ENCODE measurements at places on chromosomes 16 and 17. TPM values are rescaled to one million over a fixed set of nuclear protein-coding genes. Genes with fewer than 3 reads are reported as not detected.

Gene CORO1A
- total RNA-seq = 7.2 TPM

Gene SLC9A5
- total RNA-seq = 1.8 TPM

Gene KRTAP2-2
- total RNA-seq = not detected

Gene PYDC1
- not detected for total RNA-seq

Gene C17orf100
- 0.28 TPM for total RNA-seq

Gene SYCE1L
- total RNA-seq = not detected

Gene GPR139
- not detected for total RNA-seq

Gene CCL23
- not detected for total RNA-seq

Gene CPNE7
- 5.4 TPM for total RNA-seq

Gene NPIPA3
- total RNA-seq = not detected

Gene HSD17B2
- 0.18 TPM for total RNA-seq

Gene CACNG3
- total RNA-seq = not detected

Gene C17orf50
- not detected for total RNA-seq

Gene TBC1D28
- not detected for total RNA-seq

Gene SLC35G6
- total RNA-seq = not detected

Gene ENGASE
- 3.9 TPM for total RNA-seq

Gene TERB1
- under 0.01 TPM for total RNA-seq

GRCh38 chr17:51395621-51396020 lies 135.3 kb downstream of the UTP18 start:
- H3K27ac ChIP-seq = no peak overlapping the region
- H3K4me1 ChIP-seq = no peaks in the 10 kb centered on the region
- no peak overlapping the region for H3K4me3 ChIP-seq
- no peaks in the 10 kb centered on the region for H3K36me3 ChIP-seq
- DNase-seq = no peak

DNA sequence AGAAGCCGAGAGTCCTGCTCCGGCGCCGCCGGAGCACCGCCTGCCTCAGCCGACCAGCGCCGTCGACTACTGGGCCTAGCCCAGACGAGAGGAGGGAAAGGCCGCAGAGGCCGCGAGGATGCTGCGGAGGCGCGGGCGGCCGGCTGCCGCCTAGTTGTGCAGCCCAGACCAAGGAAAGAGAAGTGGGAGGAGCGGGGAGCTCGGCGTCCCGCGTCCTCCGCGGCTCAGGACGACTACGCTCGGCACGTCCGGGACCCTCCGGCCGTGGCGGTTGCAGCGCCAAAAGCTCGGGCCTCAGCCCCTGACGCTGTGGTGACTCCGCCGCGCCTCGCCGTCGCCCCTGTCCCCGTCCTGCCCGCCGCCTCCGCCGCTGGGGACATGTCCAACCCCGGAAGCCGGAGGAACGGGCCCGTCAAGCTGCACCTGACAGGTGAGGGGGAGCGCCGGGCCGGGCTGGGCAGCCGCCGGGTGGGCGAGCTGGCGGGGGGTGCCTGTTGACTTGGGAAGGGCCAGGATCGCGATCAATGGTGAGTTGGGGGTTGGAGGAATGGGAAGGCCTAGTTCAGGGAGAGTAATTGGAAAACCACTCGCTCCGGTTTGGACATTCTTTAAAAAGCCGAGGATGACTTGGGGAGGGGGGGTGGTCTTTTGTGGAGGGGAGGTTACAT lies 37.7 kb downstream of the RNF135 start:
- H3K27me3 ChIP-seq = no peaks in the 10 kb centered on the region
- peak; percentile 45 for DNase-seq
- H3K4me1 ChIP-seq = no peaks in the 10 kb centered on the region
- H3K27ac ChIP-seq = 0 out of 2 replicates have a peak overlapping the region, but pooled peaks have one; percentile 0
- peaks cover 1% of the 10 kb centered on the region for H3K36me3 ChIP-seq

- H3K4me1 ChIP-seq = peaks cover 5% of the 10 kb centered on the region
- peaks cover 34% of the 10 kb centered on the region for H3K36me3 ChIP-seq
- no peak for DNase-seq
- H3K27ac ChIP-seq = no peak overlapping the region
These were observed 27.3 kb downstream of the KDM8 start for GRCh38 chr16:27230562-27231001.

- no peak overlapping the region for H3K4me3 ChIP-seq
- no peaks in the 10 kb centered on the region for H3K27me3 ChIP-seq
- H3K27ac ChIP-seq = no peak overlapping the region
- H3K36me3 ChIP-seq = no peaks in the 10 kb centered on the region
These were observed 74.7 kb upstream of the TOX3 start for GRCh38 chr16:52621651-52622050.

DNA sequence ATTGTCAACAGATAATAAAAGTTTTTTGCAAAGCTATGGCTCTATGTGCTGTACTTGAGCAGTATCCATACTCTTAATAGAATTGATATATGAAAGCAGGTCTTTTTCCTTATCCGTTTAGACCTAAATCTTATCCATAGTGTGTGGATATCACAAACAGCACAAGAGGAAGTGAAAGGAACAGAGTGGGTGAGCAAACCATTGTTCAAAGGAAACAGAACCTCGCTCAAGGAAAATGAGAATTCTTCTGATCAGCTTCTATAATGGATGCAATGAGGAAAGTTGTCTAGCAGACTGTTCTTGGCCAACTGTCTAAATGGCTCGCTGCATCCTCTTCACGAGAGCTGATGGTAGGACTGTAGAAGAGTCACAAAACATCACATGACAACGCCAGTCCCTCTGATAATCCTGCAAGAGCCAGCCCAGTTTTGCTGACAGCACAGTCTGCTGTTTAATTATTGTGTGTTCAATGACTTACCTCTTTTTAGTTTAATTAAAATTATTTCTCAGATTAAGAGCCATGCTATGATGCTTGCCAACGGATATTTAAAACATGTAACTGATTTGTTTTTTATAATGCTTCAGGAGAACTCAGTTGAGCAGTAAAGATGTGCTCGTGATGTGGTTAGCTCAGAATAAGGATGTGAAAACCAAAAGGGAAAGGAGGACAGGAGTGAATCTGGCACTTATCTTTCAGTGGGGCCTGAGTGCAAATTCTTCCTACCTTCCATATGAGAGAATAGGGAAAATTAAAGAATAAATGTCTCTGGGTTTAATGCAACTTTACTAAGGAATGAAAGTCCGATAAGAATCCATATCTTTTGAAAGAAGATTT lies 38.5 kb downstream of the WWOX start:
- no peak for DNase-seq
- no peaks in the 10 kb centered on the region for H3K27me3 ChIP-seq
- H3K36me3 ChIP-seq = no peaks in the 10 kb centered on the region

DNA sequence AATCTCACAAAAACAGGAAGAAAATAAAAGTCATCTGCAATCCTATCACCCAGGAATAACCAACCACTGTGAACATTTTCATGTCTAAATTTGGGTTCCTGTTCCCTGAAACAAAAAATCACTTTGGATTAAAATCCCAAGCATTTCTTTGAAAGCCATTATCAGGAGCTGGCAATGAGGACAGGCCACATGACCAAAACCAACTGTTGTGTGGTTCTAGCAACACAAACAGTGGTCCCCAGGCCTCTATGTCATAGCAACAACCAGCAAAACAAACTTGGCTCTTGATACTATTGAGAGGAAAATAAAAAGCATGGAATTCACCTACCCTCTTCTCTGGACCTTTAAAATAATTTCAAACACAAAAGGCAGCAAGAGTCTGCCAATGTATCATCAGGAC lies 252.5 kb downstream of the SLC39A11 start:
- DNase-seq = no peak
- no peaks in the 10 kb centered on the region for H3K4me1 ChIP-seq
- H3K27ac ChIP-seq = no peak overlapping the region
- no peaks in the 10 kb centered on the region for H3K27me3 ChIP-seq
- no peak overlapping the region for H3K4me3 ChIP-seq

DNA sequence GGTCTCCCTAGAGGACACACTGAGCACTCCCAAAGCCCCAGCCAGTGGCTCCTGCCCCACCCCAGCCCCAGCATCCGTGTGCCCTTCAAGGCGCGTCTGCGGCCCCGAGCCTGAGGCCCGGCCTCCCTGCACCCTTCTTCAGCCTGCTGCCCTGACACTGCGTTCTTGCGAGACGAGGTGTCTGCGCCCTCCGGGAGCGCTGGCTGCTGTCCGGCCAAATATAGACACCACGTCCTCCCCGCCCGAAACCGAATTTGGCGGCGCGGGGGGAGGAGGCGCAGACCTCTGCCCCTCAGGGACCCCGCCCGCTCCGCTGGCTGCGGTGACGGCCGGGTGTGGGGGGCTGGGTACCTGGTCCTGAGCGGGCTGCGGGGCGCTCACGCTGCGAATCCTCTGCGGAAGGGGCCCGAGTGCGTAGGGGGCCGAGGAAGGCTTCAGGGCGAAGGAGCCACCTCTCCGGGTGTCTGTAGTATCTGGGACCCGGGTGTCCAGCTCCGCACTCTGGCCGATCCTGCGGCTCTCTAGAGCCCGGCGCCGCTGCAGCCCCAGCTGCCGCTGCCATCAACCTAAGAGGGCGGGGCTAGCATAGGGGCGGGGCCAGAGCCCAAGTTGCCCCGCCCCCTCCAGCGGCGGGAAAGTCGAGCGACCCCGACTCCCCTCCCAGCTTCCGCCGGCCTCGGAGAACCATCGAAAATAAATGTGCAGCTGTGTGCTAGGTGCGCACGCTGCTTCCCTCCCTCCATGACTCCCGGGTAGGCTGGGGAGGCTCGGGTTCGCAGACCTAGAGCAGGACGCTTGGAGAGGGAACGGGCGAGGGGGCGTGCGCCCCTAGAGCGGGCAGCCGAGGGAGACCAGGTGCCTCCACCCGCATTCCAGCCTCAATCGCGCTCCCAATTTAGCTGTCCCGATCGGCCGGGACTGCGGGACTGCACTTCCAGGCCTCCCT lies at the start of gene CORO6:
CORO6 (minus strand) TSS at position 576 of the 946 bp plus-strand sequence. CDS start 1,491 bp downstream, outside the sequence.
- peak; percentile 23 for DNase-seq
- H3K36me3 ChIP-seq = peaks cover 2% of the 10 kb centered on the region
- no peaks in the 10 kb centered on the region for H3K27me3 ChIP-seq
- peak within 1 kb of the TSS; percentile 66 for H3K4me3 ChIP-seq
- peaks cover 15% of the 10 kb centered on the region for H3K4me1 ChIP-seq

- H3K4me1 ChIP-seq = peaks cover 4% of the 10 kb centered on the region
- no peak overlapping the region for H3K27ac ChIP-seq
- no peak overlapping the region for H3K4me3 ChIP-seq
These were observed 69.6 kb upstream of the GSE1 start for GRCh38 chr16:85543536-85543935.

- peak within 1 kb of the TSS; percentile 96 for H3K4me3 ChIP-seq
- H3K36me3 ChIP-seq = peaks cover 22% of the 10 kb centered on the region
- peak; percentile 80 for DNase-seq
- H3K4me1 ChIP-seq = peaks cover 26% of the 10 kb centered on the region
These were observed at the start of gene STUB1 for GRCh38 chr16:679814-680624. TSS of gene STUB1 (plus strand) at chr16:680410. CDS start at chr16:680526, 116 bp downstream.

DNA sequence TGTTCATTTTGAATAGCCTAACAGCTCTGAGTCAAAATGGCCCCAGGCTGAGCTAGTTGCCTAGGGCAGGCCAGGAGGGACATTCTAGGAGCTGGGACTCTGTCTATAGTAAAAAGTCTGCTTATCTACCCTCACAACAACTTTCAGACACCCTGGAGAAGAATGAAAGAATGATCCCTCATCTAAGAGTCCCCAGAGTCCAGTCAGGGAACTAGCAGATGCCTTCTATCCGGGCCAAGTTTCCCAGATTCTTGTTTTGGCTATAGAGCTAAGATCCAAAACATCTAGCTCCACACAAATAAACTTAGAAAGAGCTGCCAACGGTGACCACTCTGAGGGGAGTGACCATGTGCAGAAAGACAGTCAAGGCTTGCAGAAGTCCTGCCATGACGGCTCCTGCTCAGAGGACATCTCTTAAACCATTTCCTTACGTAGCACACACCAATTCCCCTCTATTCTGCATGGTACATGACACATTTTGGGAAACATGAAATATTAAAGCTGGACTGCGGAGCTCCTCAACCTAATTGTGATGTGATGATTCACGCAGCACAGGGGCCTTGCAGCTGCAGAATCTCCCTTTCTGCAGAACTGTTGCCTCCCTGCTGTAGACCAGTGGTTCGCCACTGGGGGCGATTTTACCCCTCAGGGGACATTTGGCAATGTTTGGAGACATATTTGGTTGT lies 24.2 kb downstream of the FAM20A start:
- no peaks in the 10 kb centered on the region for H3K4me1 ChIP-seq
- no peaks in the 10 kb centered on the region for H3K36me3 ChIP-seq
- no peak overlapping the region for H3K27ac ChIP-seq
- H3K27me3 ChIP-seq = peaks cover 2% of the 10 kb centered on the region

GRCh38 chr17:371583-371982 lies 19.0 kb upstream of the RPH3AL start:
- H3K4me1 ChIP-seq = no peaks in the 10 kb centered on the region
- no peak for DNase-seq
- H3K36me3 ChIP-seq = no peaks in the 10 kb centered on the region
- H3K4me3 ChIP-seq = no peak overlapping the region

GRCh38 chr17:37762666-37763065 lies 17.8 kb upstream of the HNF1B start:
- H3K4me3 ChIP-seq = no peak overlapping the region
- no peaks in the 10 kb centered on the region for H3K4me1 ChIP-seq
- H3K27ac ChIP-seq = no peak overlapping the region
- peak; percentile 37 for DNase-seq
- H3K27me3 ChIP-seq = peaks cover 12% of the 10 kb centered on the region

DNA sequence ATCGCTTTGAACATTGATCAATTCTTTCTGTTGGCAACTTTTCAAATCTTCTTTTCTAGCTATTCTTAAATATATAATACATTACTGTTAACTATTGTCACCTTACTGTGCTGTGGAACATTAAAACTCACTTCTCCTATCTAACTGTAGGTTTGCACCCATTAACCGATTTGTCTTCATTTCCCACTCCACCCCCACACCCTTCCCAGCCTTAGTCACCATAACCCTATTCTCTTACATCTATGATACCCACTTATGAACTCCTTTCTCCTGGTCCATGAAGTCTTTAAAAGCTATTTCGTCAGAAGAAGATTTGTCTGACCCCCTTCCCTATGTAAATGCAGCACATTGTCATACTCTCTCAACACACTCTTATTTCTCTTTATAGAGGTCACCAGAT lies 993.4 kb upstream of the EEF2KMT start:
- H3K36me3 ChIP-seq = no peaks in the 10 kb centered on the region
- H3K4me1 ChIP-seq = no peaks in the 10 kb centered on the region
- no peak overlapping the region for H3K4me3 ChIP-seq
- H3K27ac ChIP-seq = no peak overlapping the region
- DNase-seq = no peak
- no peaks in the 10 kb centered on the region for H3K27me3 ChIP-seq

DNA sequence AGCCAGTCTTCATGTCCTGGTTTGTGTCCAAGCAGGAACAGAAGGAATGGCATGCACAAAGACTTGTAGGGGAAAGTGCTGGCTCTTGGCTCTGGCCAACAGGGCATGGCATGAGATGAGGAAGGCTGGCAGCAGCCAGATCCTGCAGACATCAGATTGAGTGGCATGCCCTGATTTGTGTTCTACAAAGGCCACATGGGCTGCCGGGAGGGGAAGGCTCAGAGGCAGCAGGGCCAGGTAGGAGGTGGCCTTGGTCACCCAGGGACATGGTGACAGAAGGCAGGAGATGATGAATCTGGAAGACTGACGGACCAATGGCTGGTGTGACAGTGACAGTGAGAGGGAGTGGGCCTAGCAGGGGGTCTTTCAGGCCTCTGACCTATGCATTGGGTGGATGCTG lies 33.7 kb downstream of the SMPD3 start:
- no peaks in the 10 kb centered on the region for H3K4me1 ChIP-seq
- H3K27me3 ChIP-seq = peaks cover 60% of the 10 kb centered on the region
- no peak overlapping the region for H3K4me3 ChIP-seq
- H3K36me3 ChIP-seq = no peaks in the 10 kb centered on the region
- H3K27ac ChIP-seq = no peak overlapping the region

All from IMR-90 (cell line).